NCI-H1105 (cell line): ENCODE measurements at places on chromosomes 6 and 20.
A peak's percentile ranks its signal among the peaks of the same experiment; 100 is the strongest.

GRCh38 chr6:157831424-157832249 lies 8.6 kb downstream of the SNX9 start:
- no peak for DNase-seq

GRCh38 chr20:1266167-1266973 lies at the start of gene SNPH:
SNPH (plus strand) TSS chr20:1266294; CDS start chr20:1296240, 29,946 bp downstream.
- peak; percentile 70 for DNase-seq

DNA sequence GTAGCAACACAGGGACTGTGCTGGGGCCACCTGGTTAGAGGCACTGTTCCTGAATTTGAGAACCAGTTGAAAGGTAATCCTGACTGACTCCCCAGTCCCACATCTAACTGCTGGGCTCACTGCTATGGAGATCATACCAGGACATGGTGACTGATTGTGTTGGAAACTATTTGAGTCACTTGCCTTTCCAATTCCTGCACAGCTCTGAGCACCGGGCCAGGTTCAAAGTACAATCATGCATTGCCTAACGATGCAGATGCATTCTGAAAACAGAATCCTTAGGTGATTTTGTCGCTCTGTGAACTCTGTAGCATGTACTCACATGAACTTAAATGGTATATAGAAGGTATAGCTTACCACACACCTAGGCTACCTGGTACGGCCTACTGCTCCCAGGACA lies 215.3 kb downstream of the BMP7 start:
- DNase-seq, result no peak

GRCh38 chr20:54435015-54435414 lies 40.4 kb upstream of the DOK5 start:
- no peak for DNase-seq

DNA sequence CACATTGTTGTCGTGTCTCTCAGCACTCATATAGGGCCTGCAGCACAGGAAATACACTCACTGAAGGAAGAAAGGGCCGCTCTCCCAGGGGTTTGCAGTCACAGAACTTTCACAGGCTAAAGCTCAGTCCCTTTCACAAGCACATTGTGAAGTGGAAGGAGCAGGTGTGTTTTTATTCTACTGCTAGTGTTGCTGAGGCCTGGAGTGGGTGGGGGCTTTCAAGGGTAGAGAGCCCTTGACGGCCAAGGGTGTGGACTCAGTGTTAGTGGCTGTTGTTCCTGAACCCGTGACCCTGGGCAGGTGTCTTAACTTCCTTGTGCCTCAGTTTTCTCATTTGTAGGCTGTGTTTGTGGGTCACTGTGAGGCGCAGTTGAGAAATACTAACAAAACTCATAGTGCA lies 66.2 kb upstream of the SLC22A1 start:
- DNase-seq, result no peak

DNA sequence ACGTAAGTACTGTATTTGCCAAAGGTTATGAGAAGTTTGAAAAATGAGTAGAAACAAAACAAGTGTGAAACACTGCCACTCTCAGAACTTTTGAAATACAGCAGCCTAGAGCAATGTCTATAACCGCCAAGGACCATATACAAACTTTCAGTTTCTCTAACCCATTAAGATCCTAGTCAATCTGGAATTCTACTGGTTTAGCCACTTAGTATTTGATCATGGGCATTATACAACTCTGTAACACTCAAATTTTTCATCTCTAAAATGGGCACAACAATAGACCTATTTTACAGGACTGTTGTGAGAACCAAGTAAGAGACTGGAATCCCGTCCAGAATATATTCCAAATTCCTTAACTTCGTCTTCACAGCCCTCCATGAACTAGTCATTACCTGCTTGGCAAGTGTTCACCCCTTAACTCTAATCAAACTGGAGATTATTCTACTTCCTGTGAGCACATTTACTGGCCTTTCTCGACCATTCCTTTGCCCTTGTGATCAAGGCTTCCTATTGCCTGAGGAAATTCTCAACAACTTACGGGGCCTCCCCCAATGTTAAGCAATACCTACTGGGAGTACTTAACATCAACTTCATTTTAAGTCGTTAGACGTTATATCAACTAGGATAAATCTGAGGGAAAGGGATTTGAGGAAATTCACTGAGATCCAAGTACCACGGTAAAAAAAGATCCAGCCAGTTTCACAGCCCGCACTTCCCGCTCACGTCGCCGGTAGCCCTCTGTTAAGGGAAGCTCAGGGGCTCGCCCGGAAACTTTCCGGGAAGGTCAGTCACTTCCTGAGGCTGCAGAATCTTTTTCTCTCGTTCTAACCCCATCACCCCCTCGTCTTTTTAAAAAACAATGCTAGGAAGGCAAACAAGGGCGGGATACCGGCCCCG lies 1.1 kb downstream of the EIF2S2 start:
- DNase-seq, result no peak

DNA sequence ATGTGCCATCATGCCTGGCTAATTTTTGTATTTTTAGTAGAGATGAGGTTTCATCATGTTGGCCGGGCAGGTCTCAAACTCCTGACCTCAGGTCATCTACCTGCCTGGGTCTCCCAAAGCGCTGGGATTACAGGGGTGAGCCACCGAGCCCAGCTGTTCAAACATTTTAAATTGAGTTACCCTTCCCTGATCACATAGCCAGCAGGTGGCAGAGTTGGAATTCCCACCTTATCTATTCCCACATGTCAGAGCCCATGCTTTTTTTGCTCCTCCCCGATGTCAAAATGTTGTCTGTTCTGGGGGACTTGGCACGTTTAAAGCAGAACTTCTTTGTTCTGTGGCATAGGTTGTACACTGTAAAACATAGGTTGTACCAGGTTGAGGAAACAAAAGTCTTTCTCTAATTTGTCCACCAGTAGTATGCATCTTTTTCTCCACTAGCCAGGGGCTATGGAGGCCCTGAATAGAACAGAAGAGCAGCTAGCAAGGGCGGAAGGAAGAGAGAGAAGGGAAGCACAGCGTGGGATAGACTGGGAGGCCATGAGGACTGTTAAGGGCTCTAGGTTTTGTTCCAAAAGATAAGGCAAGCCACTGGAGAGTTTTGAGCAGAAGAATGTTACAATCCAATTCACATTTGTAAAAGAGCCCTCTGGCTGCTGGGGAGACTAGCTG lies 7.3 kb upstream of the LBP start:
- peak; percentile 24 for DNase-seq

- no peak for DNase-seq
Observed at GRCh38 chr6:79127660-79128059, 49.6 kb upstream of the PHIP start.

- DNase-seq, result no peak
Observed at GRCh38 chr6:90414352-90414751, 117.7 kb upstream of the BACH2 start.

DNA sequence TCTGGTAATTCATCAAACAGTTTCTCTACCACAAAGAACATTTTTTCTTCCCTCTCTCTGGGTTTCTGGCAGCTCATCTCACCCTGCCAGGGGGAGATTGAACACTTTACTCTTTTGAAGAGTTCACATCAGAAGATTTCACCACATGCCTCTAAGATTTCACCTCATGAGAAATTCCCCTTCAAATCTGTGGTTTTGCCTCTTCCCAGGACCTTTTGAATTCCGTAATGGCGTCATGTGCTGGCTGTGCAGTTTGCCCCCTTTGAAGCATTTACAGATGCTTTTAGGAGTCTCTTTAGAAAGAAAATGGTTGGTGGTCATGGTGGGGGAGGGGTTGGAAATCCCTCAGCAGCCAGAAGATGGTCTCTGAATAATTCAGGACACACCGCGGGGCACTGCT lies 486.1 kb downstream of the QKI start:
- DNase-seq, result no peak

DNA sequence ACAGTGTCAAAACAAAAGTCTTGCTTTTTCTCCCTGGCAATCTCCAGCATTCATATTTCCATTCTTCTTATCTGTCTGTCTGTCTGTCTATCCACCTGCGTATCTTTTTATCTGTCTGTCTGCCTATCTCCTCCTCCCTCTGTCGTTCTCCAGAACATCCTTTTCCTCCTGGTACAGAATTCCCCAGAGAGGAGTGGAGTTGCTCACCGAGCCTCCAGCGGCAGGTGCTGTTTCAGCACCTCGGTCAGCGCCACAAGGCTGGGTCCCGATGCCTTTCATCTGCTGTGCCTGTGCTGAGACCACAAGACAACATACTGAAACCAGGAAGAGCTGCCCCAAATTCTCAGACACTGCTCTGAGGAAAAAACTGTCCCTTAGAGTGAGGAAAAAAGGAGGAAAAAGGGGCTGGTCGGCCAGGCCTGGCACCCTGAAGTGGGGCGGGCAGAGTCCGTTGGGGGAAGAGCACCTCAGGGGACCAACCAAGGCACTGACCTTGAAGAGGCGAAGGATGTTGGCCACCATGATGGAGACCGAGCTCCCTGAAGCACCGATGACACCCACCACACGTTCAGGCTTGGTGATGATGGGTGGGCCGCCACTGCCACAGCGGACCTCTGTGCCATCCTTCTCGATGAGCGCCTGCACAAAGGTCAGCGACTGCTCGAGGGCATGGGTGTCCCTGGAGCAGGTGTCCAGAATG lies 13.3 kb downstream of the GRM4 start:
- DNase-seq, result no peak

DNA sequence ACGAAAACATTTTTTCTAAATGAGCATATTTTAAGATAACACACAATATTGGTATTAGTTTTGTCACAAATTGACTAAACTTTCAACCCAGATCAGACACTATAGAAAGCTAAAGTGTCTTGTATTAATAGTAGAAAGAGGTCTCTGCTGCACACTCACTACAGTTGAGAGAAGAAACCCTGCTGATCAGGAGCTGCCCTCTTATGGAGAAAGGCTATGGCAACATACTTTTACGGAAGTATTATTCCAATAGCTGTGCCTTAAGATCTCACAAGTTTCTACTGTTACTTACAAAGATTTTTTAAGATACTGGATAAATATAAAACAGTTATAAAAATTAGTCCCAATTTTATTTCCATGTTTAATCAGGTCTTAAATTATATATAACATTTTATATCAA lies 155.7 kb downstream of the RIMS1 start:
- DNase-seq, result no peak

GRCh38 chr6:167892835-167893815 lies 66.4 kb downstream of the AFDN start:
- no peak for DNase-seq

DNA sequence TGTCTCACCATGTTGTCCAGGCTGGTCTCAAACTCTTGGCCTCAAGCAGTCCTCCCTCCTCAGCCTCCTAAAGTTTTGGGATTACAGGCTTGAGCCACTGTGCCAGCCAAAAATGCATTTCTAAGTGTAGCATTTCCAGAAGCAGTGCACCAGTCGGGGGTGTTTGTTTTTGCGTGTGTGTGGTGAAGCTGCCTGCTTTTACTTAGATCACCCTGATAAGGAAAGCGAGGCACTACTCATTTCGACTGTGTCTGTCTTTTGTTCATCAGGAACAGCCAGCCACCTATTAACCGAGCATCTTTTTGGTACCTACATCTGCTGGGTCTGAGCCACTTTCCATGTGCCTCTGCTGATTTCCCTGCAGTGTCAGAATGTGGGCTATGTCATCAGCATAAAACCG lies 18.7 kb downstream of the SIRT5 start:
- DNase-seq, result no peak

DNA sequence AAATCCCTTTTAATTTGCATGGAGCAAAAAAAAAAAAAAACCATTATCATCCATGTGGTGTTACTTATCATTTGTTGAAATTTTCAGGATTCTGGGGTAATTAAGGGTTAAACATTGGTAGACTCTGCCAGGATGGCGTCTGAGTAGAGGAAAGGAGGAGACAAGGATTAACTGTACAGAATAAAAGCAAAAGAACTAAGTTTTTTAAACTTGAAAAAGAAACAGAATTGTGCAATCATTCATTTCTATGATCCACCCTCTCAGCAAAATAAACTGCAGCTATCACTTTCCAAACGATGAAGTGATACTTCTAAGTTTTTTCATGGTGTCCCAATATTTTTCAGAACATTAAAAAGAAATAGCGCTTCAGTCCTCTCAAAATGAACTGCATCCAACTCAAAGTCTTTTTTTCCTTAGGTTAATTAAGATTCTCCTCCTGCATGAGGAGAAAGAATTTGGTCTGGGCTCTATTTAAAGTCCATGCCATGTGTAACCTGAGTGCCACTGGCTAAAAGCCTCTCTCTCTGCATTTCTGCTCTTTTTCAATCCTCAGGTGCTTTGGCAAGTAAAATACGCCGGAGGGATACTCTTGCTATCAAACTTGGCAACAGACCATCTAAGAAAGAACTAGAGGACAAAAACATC lies 69.5 kb upstream of the LTV1 start:
- DNase-seq, result no peak

DNA sequence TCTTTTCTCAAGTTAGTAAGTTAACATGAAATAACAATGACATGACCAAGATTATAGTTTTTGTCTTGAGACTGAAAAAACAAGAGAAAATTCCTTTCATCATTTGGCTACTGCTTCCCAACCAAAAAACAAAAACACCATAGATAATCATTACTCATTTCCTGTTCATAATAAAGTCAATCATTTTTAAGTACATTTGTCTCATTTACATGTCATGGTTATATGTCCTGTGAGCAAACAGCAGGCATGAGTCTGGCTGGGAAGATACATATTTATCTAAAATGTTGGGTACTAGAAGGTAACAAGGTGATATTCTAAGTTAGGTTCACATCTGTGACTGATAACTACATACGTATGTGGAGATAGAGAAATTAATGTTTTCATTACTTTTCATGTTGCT lies 180.5 kb downstream of the ISM1 start:
- no peak for DNase-seq

GRCh38 chr6:160248538-160248937 lies 10.1 kb downstream of the SLC22A2 start:
- no peak for DNase-seq

DNA sequence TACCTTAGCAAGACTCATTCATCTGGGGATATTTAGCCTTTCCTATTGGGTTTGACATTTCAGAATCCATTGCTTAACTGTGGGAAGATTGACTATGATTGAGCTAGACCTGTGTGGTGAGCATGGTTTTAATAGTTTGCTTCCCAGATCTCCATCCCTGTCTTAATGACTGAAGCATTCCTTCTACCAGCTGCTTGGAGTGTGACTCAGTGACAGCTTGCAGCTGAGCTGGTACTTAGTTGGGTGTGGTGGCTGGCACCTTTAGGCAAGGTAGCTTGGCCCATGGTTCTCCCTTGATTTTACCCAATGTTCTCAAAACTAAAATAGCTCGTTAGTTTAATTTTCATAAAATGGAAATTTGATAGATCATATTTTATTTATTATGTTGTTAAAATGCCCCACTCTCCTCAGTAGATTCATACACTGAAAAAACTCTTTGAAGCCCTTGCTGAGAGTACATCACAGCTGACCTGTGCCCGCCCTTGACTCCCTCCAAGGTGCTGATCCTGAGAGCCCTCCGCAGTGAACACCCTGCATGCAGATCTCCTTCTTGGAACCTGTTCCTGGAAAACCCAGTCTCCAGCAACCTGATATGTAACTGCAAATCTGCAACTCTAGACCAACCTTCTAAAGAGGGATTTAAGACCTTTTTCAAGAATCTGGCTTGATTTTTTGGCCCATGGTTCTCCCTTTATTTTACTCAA lies 19.1 kb downstream of the DOK5 start:
- no peak for DNase-seq

DNA sequence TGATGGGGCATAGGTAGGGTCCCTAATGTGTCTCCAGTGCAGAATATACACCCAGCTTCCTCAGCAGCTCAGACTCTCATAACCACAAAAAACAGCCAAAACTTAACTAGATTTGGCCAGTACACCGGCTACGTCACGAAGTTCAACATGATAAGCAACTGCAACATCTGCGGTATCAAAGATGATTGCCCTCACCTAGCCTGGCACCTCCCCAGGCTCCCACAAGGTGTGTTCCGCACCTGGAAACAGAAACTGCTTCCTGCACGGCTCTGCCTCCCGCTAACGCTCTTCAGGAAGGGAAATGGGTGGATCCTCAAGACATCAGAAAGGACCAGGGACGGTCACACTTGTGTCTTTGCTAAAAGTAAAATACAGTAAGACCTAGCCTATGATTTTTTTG lies 9.5 kb downstream of the TXNDC5 start:
- no peak for DNase-seq
